Myometrial cell (primary cell): ENCODE measurements at places on chromosomes 2 and 18. TPM values are rescaled to one million over a fixed set of nuclear protein-coding genes. Genes with fewer than 3 reads are reported as not detected.

CGREF1 gene
- total RNA-seq = 0.29 and 1.8 TPM in 2 replicates

PGAP1 gene
- total RNA-seq = 2.3 and 3.7 TPM in 2 replicates

LINC00305 gene
- total RNA-seq = not detected in 2 replicates

RNU2-63P gene
- not detected in 2 replicates for total RNA-seq

GPR39 gene
- total RNA-seq = 9.2 and 13.5 TPM in 2 replicates

ALK gene
- not detected in 2 replicates for total RNA-seq

ZSWIM2 gene
- not detected in 2 replicates for total RNA-seq

RUFY4 gene
- not detected in 2 replicates for total RNA-seq

RAPGEF4 gene
- total RNA-seq = 0.18 and 0.86 TPM in 2 replicates

ANAPC1 gene
- total RNA-seq = 40.4 and 63.4 TPM in 2 replicates

GAD1 gene
- not detected in 2 replicates for total RNA-seq

PCARE gene
- not detected in 2 replicates for total RNA-seq

RBM44 gene
- total RNA-seq = under 0.01 TPM in 2 replicates

CFC1 gene
- total RNA-seq = not detected in 2 replicates

WDPCP gene
- 1.9 and 2.9 TPM in 2 replicates for total RNA-seq

SAG gene
- not detected in 2 replicates for total RNA-seq

CPLX4 gene
- total RNA-seq = not detected in 2 replicates

AQP4 gene
- not detected in 2 replicates for total RNA-seq

MLPH gene
- total RNA-seq = 39.3 and 40.9 TPM in 2 replicates
